ENCODE measurements at places on chromosomes 3 and 15. TPM values are rescaled to one million over a fixed set of nuclear protein-coding genes. Genes with fewer than 3 reads are reported as not detected.

GRCh38 chr3:123751433-123751832, 132.7 kb downstream of the MYLK start:
- no peak for DNase-seq
- H3K4me3 ChIP-seq, result no peak overlapping the region
- peaks cover 2% of the 10 kb centered on the region for H3K36me3 ChIP-seq

- no peak overlapping the region for H3K27ac ChIP-seq
- H3K27me3 ChIP-seq, result peaks cover 48% of the 10 kb centered on the region
- no peak overlapping the region for H3K4me3 ChIP-seq
- H3K36me3 ChIP-seq, result no peaks in the 10 kb centered on the region
Observed at GRCh38 chr15:77959432-77959879, 118.1 kb downstream of the TBC1D2B start.

DNA sequence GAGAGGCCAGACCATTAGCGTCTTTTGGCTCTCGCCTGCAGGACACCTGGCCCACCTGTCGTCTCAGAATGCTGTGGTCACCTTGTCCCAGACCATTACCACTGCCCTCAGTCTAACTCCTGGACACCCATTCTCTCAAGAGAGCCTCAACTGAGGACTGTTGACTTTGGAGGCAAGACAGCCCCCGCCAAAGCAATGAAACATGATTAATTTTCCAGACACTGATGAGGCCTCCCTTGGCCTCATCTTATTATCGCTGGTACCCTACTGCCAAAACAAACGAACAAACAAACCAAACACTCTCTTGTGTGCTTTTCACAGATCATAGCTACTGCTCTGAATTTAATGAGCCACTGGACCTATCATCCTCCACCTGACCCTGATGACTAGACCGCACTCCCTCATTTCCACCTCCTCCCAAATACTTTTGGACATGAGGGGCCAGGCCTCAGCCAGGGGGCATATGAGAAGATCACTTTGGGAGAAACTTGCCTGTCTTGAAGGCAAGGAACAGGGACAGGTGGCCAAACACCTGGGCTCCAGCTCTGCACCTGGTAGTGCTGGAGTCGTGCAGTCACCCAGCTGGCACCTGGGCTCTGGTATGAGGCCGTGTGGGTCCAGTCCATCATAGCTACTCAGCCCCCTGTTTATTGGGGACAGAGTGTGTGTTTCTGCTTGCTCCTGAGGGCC, 27.6 kb downstream of the ALS2CL start:
- H3K36me3 ChIP-seq, result no peaks in the 10 kb centered on the region
- H3K27me3 ChIP-seq, result no peaks in the 10 kb centered on the region
- no peak overlapping the region for H3K4me3 ChIP-seq
- H3K27ac ChIP-seq, result no peak overlapping the region
- H3K4me1 ChIP-seq, result peaks cover 22% of the 10 kb centered on the region

DNA sequence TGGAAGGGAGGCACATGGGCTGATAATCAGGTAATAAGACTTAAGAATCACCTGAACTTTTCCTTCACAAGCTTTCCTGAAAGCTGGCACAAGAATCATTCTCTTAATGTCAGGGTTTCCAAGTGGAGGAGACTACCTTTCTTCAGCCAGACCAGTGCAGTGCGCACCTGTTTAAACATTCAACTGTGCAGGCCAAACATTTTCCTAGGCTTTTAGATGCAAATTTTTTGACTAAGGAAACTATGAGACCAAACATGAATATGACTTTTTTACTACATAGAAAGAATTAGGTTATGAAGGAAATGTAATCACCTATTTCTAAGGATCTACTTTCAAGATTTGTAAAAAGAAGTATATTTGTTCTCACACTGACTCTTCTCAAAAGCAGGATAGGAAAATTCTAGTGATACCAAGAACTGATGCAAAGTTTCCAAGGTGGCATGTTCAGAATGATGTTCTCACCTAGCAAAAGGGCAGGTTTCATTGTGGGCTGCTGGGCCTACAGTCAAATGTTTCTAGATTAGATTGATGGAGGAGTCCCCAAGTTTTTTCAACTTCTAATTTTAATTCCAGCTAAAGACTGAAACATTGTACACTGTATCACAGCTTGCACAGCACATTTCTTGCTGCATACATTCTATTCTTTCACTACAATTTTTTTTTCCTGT, 339.1 kb downstream of the TIGIT start:
- no peak overlapping the region for H3K27ac ChIP-seq
- H3K4me3 ChIP-seq, result no peak overlapping the region
- no peak for DNase-seq
- peaks cover 6% of the 10 kb centered on the region for H3K36me3 ChIP-seq

The UQCC5 gene
- total RNA-seq, result 26.2 TPM

The ISLR gene
- total RNA-seq, result 2.6 TPM

The CISH gene
- total RNA-seq, result 8.6 TPM

The ESYT3 gene
- 0.44 TPM for total RNA-seq

The FMN1 gene
- total RNA-seq, result 0.09 TPM

DNA sequence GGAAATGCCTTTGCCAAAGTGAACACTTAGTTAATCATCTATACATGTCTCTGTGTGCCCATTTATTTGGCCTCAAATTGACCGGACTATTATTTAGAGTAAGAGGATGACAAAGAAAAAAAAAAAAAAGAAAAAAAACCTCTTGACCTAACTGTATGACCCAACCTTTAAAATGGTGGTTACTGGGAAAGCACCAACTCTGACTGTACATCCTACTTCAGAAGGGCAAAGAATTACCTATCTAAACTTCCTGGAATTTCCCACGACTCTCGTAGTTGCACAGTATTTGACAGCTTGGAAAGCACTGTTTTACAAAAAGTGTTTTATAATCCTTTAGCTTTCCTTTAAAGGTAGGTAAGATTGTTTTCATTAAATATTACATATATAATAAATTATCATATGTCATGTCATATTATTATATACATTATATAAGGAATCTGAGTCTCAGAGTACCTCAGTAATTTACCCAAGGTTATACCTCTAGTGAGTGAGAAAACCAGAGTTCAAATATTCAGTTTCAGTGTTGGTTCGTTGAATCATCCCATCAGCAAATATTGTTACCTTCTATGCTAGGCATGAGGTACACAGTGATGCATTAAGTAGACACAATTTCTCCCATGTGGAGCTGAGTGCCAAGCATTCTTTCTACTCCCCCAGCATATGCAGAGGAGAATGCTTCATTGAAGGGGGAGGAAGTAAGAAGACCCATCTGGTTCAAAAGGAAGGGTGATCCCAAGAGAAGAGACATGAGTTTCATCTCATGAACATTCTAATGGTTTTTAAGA, 5.0 kb downstream of the BCL2A1 start:
- H3K27me3 ChIP-seq, result no peaks in the 10 kb centered on the region
- DNase-seq, result no peak
- no peaks in the 10 kb centered on the region for H3K36me3 ChIP-seq
- no peak overlapping the region for H3K4me3 ChIP-seq
- H3K27ac ChIP-seq, result no peak overlapping the region
- H3K4me1 ChIP-seq, result no peaks in the 10 kb centered on the region

- no peak overlapping the region for H3K27ac ChIP-seq
- no peak overlapping the region for H3K4me3 ChIP-seq
- no peaks in the 10 kb centered on the region for H3K4me1 ChIP-seq
- H3K36me3 ChIP-seq, result no peaks in the 10 kb centered on the region
- no peak for DNase-seq
Observed at GRCh38 chr3:185519021-185519420, 20.2 kb upstream of the TMEM41A start.

GRCh38 chr3:55664387-55664786, 177.3 kb upstream of the WNT5A start:
- no peak for DNase-seq
- H3K27me3 ChIP-seq, result no peaks in the 10 kb centered on the region
- H3K4me3 ChIP-seq, result no peak overlapping the region
- H3K36me3 ChIP-seq, result no peaks in the 10 kb centered on the region
- H3K27ac ChIP-seq, result no peak overlapping the region

GRCh38 chr3:64220161-64220914, 4.9 kb downstream of the PRICKLE2 start:
- peak overlapping the region; percentile 74 for H3K27ac ChIP-seq
- no peaks in the 10 kb centered on the region for H3K27me3 ChIP-seq
- DNase-seq, result no peak
- H3K4me1 ChIP-seq, result peaks cover 83% of the 10 kb centered on the region

DNA sequence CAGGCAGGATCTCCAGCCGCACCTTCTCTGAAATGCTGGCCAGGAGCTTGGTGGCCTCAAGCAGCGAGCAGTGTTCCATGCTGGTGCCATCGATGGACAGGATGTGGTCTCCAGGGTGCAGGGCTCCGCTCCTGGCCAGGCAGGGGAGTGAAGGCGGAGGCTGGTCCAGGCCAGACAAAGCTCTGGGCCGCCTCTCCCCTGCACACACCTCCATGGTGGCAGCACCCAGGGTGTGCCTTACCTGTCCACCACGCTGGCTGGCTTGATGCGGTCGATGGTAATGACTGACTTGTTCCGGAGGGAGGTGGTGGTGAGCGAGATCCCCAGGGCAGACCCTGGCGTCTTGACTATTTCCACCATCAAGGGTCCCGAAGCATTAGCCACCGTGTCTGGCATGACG, 20.0 kb downstream of the GRIP2 start:
- DNase-seq, result no peak
- H3K36me3 ChIP-seq, result no peaks in the 10 kb centered on the region
- no peak overlapping the region for H3K27ac ChIP-seq
- peaks cover 5% of the 10 kb centered on the region for H3K4me1 ChIP-seq

DNA sequence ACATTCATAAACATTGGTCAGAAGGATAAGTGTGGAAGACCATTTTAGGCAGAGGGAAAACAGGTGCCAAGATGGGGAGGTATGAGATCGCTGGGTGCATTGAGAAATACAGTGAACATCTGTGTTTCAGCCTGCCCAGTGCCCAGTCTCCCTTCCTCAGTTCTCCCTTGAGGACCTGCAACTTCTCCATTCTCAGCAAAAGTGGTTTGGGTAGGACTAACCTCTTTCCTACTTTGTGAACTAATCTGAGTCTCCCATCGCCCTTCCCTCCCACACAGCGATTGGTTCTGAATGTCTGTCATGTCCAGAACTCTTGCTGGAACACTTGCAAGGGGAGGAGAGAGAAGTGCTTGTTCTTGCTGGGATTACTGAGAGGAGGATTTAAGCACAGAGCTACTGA, 10.9 kb upstream of the CCNL1 start:
- H3K4me3 ChIP-seq, result no peak overlapping the region
- H3K27me3 ChIP-seq, result peaks cover 5% of the 10 kb centered on the region
- no peaks in the 10 kb centered on the region for H3K36me3 ChIP-seq
- peaks cover 9% of the 10 kb centered on the region for H3K4me1 ChIP-seq
- no peak for DNase-seq
- H3K27ac ChIP-seq, result no peak overlapping the region

DNA sequence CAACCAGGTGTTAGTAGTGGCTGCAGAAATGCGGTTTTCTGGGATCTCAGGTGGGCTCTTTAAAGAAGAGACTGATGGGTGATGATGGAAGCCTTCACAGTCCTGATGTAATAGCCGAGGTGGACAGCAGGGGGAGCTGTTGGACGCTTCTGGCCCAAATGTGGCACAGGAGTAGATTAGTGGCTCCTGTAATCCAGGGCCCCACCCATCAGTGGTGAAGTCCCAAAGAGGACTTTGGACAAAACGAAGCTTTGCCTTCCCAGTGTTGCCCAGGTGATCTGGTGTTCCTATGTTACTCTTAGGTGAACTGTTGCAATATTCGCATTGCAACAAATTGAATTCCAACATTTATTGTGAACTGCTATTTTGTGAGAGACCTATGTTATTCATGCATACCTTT, 31.8 kb upstream of the MYZAP start:
- H3K4me3 ChIP-seq, result no peak overlapping the region
- H3K27ac ChIP-seq, result no peak overlapping the region
- peak; percentile 73 for DNase-seq
- H3K27me3 ChIP-seq, result no peaks in the 10 kb centered on the region
- peaks cover 3% of the 10 kb centered on the region for H3K4me1 ChIP-seq
- H3K36me3 ChIP-seq, result no peaks in the 10 kb centered on the region

The SPATA12 gene
- not detected for total RNA-seq

The LZTFL1 gene
- total RNA-seq, result 17.6 TPM
